ENCODE measurements at places on chromosomes 1 and 21. TPM values are rescaled to one million over a fixed set of nuclear protein-coding genes. Genes with fewer than 3 reads are reported as not detected.

The TNFAIP8L2 gene
- not detected for total RNA-seq

- no peak for DNase-seq
Observed at GRCh38 chr1:227815468-227816409, at the start of gene PRSS38. Gene PRSS38, plus strand, starts transcription at chr1:227815675. Its CDS starts 42 bp downstream, at chr1:227815717.

DNA sequence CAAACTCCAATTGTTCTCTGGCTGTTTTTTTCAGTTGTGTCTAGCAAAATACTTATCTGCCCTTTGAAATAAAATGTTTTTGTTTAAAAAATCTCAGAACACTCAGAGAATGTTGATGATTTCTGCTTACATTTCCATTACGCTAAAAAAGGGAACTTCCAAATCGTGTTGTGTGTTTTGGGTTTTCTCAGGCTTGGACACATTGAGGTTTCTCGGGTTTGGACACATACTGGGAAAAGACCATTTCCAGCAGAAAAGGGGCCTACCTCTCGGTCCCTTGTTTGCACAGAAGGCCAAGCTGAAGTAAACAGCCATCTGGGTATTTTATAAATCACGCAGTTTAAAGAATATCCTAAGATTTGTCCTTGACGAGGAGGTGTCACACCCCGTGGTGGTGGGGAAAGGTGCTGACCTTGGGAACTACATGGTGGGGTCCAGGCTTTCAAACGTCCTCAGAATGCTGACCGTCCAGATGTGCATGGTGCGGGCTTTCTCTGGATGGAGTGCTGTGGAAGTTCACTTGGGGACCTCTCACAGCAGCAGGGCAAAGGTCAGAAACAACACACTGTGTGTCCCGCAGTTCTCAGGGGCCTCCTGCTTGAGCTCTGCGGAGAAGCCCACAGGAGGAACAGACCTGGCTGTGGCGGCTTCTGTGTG, 67.8 kb downstream of the SLC37A1 start:
- DNase-seq: no peak

The RNU1-2 gene
- 2,478 TPM for total RNA-seq

The INTS3 gene
- total RNA-seq: 78.4 TPM

GRCh38 chr1:43835082-43836021, 98.2 kb upstream of the ARTN start:
- DNase-seq: no peak

- no peak for DNase-seq
Observed at GRCh38 chr1:12056331-12056841, 6.7 kb upstream of the TNFRSF8 start.

The A3GALT2 gene
- total RNA-seq: not detected

DNA sequence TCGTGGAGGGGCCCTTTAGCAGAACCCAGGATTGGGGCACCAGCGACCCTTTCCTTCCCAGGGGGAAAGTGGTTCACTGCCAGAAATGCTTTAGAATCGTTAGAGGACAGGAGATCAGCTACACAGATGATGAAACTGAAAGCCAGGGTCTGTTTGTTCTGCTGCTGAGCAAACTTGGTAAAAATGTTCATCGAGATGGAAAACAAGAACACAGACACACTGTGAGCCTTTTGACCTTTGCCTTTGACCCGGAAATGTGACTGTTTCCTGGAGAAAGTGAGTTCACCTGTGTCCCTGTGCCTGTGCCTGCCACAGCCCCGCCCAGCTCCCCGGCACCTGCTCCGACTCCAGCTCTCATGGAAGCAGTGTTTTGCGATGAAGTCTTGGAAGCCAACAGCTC, 234.3 kb downstream of the CAMTA1 start:
- no peak for DNase-seq

DNA sequence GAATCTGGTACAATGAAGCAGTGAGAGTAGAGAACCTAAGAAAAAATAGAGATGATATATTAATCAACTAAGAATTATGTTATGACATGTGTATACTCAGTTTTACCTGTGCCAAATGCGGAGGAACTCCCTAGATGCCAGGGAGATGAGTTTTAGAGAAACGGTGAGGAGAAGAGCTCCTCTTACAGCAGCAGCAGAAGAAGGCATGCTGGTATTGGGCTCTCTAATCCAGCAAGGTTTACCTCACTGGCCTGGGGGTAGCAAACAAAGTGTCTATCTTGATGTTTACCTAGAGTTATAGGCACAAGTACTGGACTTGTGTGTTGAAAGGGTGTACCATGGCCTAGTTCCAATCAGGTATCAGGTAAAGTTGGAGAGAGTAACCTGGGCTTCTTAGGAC, 28.9 kb upstream of the DEPDC1 start:
- DNase-seq: no peak

DNA sequence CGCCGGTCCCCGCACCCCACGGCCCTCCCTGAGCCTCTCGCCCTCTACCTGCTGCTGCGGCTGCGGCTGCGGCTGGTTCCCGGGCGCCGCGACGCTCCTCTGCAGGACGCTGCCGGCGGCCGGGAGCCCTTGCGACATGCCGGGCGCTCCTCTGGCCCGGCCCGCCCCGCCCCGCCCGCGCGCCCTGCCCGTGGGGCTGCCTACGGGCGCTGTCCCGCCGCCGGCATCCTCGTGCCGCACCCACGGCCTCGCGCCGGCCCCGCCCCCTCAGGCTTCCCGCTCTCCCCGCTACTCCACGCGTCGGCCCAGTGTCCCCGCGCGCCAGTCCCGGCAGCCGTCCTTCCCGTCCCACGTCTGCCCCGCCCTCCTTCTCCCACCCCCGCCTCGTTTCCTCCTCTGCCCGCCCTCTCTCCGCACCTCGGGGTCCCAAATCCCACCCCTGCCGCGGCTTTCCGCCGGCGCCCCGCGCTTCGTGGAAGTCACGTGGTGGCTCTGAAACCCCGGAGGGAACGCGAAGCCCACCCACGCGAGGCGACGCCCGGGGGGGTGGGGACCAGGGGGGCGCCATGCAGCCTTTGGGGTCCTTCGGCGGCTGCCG, at the start of gene BATF3:
Gene BATF3, minus strand, starts transcription at position 216 of the 598 bp plus-strand sequence. Its CDS starts 78 bp downstream, at position 138.
- DNase-seq: no peak

The RXFP4 gene
- not detected for total RNA-seq

GRCh38 chr1:44631333-44631646, 43.0 kb downstream of the TMEM53 start:
- no peak for DNase-seq

DNA sequence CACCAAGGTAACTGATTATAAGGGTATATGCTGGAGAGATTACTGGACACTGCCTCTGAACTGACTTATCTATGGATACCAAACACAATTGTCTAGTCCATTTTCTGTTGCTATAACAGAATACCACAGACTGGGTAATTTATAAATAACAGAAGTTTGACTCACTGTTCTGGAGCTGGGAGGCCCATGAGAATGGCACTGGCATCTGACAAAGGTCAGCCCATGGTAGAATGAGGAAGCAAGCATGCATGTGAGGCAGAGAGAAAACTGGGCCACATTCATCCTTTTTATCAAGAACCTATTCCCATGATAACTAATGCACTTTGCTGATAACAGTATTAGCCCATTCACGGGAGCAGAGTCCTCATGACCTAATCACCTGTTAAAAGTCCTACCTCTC, 37.4 kb downstream of the FCER1A start:
- no peak for DNase-seq

GRCh38 chr1:109371341-109371739, 26.4 kb downstream of the SORT1 start:
- no peak for DNase-seq

GRCh38 chr1:65222340-65222940, 74.4 kb downstream of the AK4 start:
- DNase-seq: no peak

GRCh38 chr1:30378991-30379581, 344.3 kb downstream of the MATN1 start:
- peak; percentile 21 for DNase-seq

GRCh38 chr1:19371226-19372135, 59.4 kb downstream of the SLC66A1 start:
- no peak for DNase-seq

DNA sequence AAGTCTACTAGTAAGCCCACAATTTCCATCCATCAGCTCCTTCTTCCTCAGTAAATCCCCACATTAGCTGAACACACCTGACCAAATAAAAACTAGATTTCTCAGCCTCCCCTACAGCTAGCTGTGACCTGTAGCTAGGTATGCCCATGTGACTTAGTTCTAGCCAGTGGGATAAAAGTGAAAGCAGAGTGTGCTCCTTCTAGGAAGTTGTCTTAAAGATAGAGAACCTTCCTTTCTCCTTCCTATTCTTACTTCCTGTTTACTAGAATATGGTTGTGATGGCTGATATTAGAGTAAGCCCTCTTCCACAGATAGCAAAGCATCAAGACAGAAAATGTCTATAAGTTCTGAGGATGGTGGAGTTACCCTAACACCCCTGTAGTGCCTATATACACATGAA, 67.0 kb downstream of the PIK3R3 start:
- no peak for DNase-seq

DNA sequence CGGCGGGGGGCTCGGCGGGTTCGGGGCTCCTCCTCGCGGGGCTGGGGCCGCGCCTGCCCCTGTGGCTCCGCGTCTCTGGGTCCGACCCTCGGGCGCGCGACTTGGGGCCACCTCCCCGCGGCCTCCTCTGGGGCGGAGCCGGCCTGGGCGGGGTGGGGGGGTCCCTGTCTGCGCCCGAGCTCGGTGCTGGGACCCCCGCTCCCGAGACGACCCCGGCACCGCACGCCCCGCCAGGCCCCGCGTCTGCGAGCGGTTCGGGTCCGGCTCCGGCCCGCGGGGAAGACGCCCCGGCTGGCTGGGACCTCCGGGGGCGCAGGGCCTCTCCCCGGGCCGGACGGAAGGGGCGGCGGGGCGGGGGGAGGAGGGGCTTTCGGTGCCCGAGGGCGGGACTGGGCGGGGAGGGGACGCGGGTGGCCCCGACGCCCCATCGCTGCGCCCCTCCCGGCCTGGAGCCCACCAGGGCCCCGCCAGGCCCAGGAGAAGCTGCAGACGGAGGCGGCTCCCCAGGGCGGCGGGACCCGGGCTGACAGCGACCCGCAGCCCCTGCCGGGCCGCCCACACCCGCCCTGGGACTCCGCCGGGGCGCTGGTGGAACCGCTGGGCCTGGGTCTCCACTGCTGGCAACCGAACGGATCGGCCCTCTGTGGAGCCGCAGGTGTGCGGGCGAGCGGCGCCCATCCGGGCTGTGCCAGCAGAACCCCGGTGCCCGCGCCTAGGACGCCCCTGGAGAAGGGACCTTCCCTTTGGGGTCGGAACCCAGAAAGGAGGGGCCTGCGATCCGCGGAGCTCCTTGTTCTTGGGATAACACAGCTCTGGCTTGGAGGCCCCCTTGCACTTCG, 610 bp downstream of the COL6A2 start:
- no peak for DNase-seq

The S100A2 gene
- total RNA-seq: not detected

DNA sequence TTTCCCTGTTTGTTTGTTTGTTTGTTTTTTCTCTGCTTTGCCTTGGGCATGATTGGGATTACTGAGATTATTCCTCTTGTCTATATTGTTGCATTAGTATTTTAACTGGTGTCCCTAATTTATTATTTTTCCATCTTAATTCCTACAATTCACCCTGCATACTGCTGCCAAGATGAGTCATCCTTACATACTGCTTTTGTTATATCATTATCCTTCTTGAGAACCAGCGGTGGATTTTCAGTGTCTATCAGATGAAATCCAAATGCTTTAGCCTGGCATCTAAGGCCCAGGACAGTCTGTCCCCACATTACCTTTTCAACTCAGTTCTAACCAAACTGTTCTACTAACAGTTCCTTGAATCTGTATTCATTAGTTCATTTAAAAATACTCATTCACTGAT, 101.7 kb downstream of the OLFML2B start:
- no peak for DNase-seq

The TMEM269 gene
- 0.91 TPM for total RNA-seq

The VANGL2 gene
- 106 TPM for total RNA-seq

The GIPC2 gene
- total RNA-seq: not detected

GRCh38 chr1:233293556-233294446, 1.7 kb downstream of the PCNX2 start:
- DNase-seq: no peak

GRCh38 chr1:82875170-82875569, 1074.4 kb downstream of the ADGRL2 start:
- no peak for DNase-seq

DNA sequence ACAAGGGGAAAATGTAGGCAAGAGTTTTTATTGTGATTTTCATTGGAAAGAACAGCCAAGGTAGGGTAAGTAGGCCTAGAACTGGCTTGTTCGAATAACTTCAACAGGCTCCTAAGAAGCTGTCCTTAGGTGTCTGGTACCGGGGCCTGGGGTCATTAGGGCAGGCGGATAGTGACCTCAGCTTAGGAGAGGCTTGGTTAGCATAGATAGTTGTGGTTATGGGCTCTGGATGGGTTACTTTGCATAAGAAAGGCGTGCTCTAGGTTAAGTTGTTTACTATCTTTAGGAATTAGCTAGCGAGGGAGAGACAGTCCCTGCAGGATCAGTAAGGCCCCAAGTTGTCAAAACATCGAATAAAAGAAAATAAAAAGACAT, 20.7 kb upstream of the HPCAL4 start:
- DNase-seq: no peak

The LAD1 gene
- not detected for total RNA-seq

The SMIM1 gene
- 4.7 TPM for total RNA-seq

The CNR2 gene
- not detected for total RNA-seq

The MROH7 gene
- not detected for total RNA-seq

The PLA2G2D gene
- not detected for total RNA-seq

GRCh38 chr1:186206048-186206570, 168.9 kb downstream of the TPR start:
- DNase-seq: no peak

GRCh38 chr21:43645136-43645891, 14.0 kb downstream of the HSF2BP start:
- DNase-seq: peak; percentile 13

DNA sequence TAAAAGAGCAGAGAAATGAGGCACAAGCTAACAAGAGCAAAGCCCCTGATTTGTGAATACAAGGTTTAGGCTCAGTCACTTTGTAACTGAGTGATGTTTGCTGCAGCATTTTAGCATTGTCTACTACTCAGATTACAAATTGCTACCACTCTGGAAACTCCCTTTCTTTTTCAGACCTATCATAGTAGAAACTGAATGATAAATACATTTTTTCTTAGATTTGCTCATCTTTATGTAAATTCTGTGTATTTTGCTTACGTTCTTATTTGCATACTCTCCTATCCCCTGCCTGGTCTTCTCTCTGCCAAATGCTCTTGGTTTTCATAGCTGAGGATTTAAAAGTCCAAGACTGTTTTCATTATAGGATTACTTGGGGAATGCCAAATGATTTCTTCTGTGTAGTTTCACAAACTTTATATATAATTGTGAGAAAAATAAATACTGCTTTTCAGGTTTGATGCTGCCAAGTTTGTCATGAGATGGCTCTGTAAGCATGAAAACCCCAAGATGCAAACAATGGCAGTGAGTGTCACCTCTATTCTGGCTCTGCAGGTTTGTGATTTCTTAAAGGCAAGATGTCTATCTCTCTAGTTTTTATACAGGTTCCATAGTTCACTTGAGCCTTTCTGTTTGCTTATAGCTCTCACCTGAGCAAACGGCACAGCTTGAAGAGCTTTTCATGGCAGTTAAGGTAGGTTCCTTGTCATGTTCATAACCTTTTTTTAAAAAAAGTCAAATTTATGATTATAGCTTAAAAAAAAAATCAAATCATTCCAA, 24.7 kb downstream of the ZYG11A start:
- no peak for DNase-seq

The ILDR2 gene
- total RNA-seq: 30.3 TPM

The TXLNA gene
- 70.7 TPM for total RNA-seq

GRCh38 chr1:245173446-245174211, 18.8 kb downstream of the KIF26B start:
- DNase-seq: no peak

Measured in neural crest cell (in vitro differentiated cells).